ENCODE measurements at places on chromosomes 12 and 14.

GRCh38 chr12:105067511-105068031 is 16.7 kb downstream of the ALDH1L2 start:
- no peak for DNase-seq

- DNase-seq, result no peak
Measured at GRCh38 chr12:55893723-55894122, 34.0 kb downstream of the PYM1 start.

- no peak for DNase-seq
Measured at GRCh38 chr14:65237941-65238340, 135.6 kb upstream of the MAX start.

DNA sequence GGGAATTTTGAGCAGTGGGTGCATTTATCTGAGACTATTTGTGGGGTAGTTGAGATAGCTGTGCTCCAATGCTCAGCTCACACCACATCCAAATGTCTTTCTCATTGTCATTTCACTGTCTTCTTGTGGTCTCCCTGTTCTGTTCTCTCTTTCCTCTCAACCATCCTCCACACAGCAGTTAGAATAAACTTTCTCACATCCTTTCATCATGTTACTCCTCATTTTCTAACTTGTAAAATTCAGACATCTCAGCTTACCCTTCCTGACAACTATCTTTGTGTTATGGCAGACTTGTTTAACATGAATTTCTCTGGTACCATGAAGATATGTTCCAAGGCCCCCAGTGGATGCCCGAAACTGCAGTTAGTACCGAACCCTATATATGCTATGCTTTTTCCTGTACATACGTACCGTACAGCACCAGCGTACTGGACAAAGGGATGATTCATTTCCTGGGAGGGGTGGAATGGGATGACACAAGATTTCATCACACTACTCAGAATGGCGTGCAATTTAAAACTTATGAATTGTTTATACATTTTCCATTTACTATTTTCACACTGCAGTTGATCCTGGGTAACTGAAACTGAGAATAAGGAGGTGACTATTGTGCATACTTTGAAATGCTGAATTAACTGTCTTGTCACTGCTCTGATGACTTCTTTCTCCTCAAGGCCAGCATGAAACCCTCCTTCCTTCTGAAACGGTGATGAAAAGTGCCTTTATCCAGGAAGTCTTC is 177.1 kb upstream of the SLC38A2 start:
- DNase-seq, result no peak

GRCh38 chr12:42996869-42997431 is 407.4 kb upstream of the PRICKLE1 start:
- DNase-seq, result no peak

DNA sequence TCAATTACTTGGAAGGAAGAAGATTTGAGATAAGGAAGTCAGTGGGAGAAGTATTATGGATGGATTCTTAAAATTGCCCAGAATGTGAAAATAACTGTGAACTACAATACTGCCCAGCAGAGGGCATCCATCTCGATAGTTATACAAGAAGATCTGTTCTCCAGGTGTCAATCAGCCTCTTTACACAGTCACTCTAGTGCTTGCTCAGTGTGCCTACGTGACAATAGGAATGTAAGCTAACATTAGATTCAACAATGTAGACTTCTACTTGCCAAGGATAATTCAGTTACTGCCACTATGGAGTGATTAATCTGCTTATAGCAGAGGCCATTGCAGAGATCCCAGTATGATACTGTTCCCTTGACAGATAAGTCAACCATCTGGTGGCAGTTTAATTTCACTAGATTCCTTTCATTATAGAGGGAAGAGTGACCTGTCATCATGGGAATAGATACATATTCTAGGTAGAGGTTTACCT is 10.6 kb upstream of the MAP4K5 start:
- DNase-seq, result peak; percentile 37

GRCh38 chr12:12008931-12009611 is 61.7 kb upstream of the BCL2L14 start:
- DNase-seq, result peak; percentile 60

- no peak for DNase-seq
Measured at GRCh38 chr12:84632556-84632955, 280.0 kb downstream of the SLC6A15 start.

DNA sequence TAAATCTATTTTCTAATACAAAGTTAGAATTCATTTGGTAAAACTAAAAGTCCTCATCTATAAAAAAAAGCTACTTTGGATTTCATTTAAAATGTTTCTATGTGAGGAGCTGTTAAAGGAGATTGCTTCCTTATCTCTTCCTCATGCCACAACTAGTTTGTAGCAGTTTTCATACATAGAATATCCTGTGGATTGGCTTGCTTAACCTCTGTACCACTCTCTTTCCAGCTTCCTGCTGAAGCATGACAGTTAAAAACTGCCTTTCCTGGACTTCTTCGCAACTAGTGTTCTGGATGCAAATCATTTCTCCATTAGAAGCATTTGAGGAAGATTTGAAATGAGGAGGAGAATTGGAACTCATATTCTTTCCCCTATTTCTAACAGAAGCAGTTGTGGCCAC is 49.6 kb downstream of the ST8SIA1 start:
- DNase-seq, result no peak

DNA sequence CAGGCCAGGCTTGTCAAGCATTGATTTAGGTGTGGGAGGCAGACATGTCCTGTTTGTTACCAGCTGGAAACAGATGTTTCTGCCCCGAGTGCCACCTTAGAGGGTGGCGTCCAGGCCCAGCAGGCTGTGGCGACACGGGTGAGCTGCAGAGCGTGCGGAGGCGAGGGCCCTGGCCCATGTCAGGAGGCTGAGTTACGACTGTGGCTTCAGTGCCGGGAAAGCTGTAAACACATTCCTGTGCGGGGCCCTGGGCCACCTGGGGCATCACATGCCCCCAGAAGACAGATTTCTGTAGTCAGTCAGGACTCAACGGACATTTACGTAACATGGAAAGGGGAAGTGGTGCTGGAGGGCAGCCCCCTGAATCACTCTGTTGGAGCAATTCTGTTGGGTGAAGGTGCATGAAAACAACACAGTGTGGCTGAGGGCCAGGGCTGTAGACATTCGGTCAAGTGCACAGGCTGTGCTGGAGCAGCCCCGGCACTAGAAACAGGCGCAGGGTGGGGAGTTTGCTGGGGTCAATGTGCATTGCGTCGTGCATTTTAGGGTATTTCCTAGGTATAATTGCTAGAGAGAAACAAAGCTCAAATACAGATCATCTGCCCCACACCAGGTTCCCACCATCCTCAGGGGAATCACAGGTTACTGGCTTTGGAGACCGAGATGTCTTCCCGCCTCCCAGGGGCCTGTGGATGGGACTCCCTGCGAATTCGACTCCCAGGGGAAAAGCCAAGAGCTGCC is 291.8 kb downstream of the TMEM121 start:
- no peak for DNase-seq

- no peak for DNase-seq
Measured at GRCh38 chr12:24730489-24730896, 218.4 kb downstream of the BCAT1 start.

- DNase-seq, result no peak
Measured at GRCh38 chr12:25052914-25053211, 104.0 kb upstream of the BCAT1 start.

- no peak for DNase-seq
Measured at GRCh38 chr14:39576736-39577135, 144.5 kb upstream of the FBXO33 start.

DNA sequence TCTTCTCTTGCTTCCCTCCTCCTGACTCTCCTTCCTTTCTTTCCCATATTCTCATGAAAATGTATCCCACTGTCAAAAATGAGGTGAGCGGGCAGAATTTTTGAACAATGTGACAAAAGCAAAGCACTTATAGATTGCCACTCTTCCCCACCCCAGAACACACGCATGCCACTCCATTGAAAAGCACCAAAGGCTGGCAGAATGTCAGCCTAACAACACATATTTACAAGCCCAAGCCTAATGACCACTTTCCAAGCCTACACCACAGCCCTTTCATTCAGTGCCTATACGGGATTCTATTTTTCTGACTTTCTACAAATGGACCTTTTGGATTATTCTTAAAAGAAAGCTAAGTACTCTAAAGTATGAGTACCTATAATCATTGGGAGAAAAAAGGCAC is 62.9 kb upstream of the METAP2 start:
- DNase-seq, result no peak

DNA sequence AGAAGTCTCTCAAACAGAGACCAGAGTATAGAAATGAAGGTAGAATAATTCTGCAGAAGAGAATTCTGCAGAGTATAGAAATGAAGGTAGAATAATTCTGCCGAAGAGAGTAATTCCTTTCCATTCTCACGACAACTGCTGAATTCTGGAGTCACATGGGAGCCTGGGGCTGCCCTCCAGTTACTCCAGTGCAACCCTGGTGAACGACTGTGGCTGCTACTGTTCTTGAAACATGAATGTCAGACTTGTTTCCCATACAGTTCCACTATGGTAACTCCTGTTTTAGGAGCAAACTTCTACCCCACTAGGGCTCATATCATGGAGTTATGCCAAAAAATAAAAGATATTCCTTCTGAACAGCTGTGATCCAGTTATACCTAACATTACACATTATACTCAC is 164.4 kb downstream of the KICS2 start:
- no peak for DNase-seq

GRCh38 chr14:89443042-89443629 is 26.1 kb upstream of the FOXN3 start:
- no peak for DNase-seq

- DNase-seq, result no peak
Measured at GRCh38 chr12:70603044-70603443, 34.2 kb downstream of the PTPRB start.

GRCh38 chr14:94016446-94016976 is 9.6 kb upstream of the OTUB2 start:
- no peak for DNase-seq

- no peak for DNase-seq
Measured at GRCh38 chr12:47843226-47843980, 23.7 kb upstream of the HDAC7 start.

DNA sequence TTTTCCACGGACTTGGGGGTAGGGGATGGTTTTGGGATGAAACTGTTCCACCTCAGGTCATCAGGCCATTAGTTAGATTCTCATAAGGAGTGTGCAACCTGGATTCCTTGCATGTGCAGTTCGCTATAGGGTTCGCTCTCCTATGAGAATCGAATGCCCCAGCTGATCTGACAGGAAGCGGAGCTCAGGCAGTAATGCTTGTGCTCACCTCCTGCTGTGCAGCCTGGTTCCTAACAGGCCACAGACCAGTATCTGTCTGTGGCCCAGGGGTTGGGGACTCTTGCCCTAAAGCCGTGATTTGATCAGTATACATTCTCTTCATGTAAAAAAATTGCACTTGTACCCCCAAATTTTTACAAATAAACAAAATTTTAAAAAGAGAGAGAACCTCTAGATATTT is 219.4 kb upstream of the CPNE8 start:
- DNase-seq, result no peak

- no peak for DNase-seq
Measured at GRCh38 chr14:22978487-22978837, 3.9 kb downstream of the AJUBA start.

- no peak for DNase-seq
Measured at GRCh38 chr14:56896922-56897321, 86.6 kb upstream of the OTX2 start.

DNA sequence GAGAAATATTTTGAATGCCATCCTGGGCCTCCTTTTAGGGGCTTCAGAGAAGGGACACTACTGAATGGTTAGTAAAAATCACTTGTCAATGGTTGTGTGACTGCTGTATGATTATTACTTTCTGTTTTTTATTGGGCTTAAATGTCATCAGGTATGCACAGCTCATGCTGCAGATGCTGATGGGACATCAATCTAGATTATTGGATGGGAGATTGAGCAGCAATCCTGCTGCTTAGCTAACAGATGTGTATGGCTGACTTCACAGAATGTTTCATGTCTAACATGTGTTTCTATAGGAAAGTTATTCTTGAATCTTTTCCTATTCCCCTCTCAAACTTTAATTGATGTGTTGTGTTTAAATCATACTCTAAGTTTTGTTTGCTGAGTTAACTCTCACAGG is 166.8 kb downstream of the RMST start:
- DNase-seq, result no peak

GRCh38 chr14:55733599-55733998 is 153.6 kb downstream of the KTN1 start:
- no peak for DNase-seq

DNA sequence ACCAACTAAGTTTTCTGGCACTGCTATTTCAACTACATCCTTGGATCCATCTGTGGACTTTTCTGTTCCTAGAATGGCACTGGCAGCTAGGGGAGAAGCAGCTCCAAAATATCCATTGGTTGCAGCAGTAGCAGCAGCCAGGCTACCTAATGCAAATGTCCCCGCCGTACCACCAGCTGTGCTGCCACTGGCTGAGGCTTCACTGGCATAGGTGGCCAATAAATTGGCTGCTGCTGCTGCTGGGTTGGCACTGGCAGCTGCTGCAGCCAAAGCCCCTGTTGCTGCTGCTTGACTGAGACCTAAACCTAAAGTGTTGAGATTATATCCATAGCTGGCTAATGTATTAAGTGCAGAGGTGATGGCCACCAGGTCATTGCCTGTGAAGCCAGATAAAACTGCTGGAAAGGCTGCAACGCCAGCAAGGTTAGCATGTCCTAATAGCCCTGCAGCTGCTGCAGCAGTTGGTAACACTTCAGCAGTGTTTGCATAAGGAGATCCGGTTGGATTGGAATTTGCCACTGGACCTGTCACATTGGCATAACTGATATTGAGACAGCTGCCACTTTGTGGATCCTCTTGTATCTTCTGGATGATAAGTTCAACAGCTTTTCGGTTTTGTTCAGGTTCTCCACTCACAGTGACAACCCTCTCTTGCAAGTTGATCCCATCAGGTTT is 149.5 kb downstream of the NOVA1 start:
- DNase-seq, result no peak

DNA sequence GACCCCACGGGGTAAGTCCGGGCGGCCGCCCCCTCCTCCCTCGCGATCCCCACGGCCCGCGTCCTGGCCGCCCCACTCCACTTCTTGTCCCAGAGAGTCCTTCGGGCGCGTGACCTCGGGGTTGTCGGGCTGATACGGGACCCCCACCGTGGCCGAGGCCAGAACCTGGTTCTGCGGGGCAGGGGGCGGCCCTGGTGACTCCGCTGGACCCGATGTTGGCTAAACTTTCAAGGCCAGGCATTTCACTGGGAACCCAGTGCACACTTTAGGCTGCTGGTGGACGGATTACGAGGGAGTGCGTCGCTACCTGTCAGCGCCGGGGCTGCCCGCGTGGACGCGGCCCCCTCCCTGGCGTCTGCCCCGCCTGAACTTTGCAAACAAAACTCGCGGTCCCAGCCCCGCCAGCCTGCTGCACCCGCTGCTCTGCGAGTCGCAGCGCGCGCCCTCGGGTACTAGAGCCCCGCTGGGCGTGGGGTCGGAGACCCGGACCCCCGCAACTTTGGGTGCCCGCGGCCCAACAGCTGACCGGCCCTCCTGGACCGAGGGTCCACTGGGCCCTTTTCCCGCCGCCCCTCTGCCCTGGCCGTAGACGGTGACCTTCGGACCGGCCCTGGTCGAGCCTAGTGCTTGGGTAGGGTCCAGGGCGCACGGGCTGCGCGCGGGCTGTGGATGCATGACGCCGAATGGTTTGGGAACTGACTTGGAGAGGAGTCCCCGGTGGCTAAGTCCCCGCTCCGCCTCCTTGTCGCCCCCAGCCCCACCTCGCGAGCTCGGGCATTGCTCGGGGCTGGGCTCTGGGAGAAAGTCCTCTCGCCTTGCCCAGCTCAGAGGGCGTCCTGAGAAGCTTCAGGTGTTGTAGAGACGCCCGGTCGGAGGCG is 624 bp downstream of the RIN3 start:
- no peak for DNase-seq
